ENCODE measurements at places on chromosomes 4 and X. TPM values are rescaled to one million over a fixed set of nuclear protein-coding genes. Genes with fewer than 3 reads are reported as not detected.

SAGE1 gene
- total RNA-seq: not detected

DNA sequence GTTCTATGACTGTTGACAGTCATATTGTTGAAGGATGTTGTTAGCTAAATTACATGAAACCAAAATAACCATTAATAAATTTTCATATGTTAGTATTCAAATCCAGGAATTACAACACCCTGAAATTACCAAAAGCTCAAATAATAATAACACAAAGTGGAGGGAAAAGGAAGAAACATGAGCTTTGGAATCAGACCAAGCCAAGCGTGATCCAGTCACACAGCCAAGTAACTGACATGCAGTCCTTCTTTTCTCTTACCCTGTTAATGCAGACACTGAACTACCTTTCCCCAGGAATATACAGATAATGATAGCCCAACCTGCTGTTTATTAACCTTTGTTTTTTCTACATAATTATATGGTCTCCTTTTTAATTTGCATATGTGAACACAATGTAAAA is 130.2 kb downstream of the HS3ST1 start:
- no peak for DNase-seq

DNA sequence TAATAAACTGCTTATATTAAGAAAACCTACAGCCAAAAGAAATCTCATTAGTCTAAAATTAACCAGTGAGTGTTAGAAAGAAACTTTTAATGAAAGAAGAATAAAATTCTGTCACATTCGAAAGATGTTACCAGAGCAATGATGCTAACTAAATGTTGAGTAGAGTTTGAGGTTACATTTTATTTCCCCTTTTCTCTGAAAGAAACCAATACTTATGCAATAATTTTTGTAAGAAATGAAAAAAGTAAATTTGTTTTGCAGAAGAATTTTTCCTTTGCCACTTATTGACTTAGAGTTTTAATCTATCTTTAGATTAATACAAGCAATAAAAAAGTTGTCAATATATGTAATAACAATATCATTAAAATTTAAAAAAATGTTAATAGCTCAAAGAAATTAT is 574.0 kb upstream of the GALNTL6 start:
- no peak for DNase-seq

- no peak for DNase-seq
Observed at GRCh38 chrX:74023203-74023602, 280.8 kb upstream of the ZCCHC13 start.

SPANXB1 gene
- total RNA-seq: not detected
